ENCODE measurements at places on chromosomes 3 and 15.

GRCh38 chr15:44385344-44385942, 42.0 kb upstream of the CTDSPL2 start:
- no peak for DNase-seq

DNA sequence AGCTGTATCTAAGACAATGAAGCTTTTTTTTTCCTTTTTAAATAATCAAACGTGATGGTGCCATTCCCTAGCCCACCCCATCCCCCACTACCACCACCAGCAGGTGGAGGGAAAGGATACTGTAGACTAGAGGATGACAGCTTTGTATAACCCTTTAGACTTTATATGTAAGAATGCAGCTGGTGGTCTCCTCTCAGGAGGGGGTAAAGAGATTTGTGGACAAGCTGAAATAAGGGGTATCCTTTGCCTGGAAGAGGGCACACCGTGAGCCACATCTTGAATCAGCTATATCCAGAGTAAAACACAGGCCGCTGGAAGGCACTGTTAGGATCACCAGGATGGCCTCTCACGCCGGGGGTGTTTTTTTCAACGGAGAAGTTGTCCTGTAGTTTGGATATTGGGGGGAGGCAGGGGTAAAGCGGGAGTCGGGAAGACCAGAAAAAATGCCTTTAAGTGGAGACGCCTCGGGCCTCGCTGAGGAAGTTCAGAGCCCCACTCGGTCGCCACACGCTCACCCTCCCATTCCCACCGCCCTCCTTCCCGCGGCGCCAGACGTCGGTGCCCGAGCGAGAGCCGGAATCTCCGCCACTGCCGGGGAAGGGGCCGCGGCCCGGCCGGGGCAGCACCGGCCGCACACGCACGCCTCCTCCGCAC, 986 bp downstream of the KPNA4 start:
- no peak for DNase-seq

DNA sequence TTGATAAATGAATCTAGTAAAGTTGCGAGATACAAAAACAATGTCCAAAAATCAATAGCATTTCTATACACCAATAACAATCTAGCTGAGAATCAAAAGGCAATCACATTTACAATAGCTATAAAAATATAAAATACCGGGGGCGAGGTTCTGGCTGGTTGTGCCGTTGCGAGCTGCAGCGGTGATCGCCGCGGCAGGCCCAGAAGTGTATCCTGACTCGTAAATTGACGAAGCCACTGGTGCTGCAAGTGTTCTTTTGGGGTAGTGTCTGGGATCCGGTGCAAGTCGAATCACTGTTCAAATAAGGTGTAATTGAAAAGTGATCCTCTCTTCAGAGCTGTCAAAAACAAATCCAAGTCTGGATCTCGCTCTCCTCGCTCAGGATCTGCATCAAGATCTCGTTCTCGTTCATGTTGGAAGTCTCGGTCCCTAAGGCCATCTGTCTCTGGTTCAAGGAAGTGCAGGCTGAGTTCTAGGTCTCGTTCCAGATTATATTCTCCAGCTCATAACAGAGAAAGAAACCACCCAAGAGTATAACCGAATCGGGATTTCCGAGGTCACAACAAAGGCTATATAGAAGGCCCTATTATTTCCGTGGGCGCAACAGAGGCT, 80.1 kb upstream of the STT3B start:
- DNase-seq, result no peak

DNA sequence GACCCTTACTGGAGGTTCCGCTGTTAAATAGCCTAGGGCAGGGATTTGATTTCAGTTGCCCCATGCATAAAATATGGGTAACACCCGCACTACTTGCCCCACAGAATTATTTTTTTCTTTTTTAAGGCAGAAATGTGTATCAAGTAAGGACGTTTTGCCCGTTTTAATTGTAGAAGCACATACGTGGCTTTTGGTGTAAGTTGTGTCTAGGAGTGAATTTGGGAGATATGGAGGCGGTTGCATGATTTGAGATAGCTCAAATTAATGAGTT, 636 bp upstream of the LRRC58 start:
- DNase-seq, result no peak

- peak; percentile 62 for DNase-seq
These were observed 9.8 kb downstream of the P2RY14 start for GRCh38 chr3:151268267-151269235.

- DNase-seq, result no peak
These were observed 3.8 kb upstream of the PLXNA1 start for GRCh38 chr3:126979046-126979628.

DNA sequence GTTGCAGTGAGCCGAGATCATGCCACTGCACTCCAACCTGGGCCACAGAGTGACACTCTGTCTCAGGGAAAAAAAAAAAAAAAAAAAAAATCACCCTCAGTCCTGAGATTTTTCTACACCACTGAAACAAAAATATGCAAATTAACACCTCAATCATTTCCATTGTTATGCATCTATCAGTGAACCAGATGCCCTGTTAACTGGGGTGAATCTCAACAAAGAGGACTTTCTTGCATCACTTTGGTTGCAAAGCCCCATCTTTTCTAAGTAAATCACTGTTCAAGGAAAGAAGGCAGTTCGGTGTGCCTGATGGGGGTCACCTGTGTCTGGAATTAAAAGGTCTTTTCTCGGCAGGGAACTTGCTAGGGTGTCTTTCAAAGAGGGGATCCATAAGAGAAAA, 421.6 kb downstream of the EPHB1 start:
- no peak for DNase-seq

DNA sequence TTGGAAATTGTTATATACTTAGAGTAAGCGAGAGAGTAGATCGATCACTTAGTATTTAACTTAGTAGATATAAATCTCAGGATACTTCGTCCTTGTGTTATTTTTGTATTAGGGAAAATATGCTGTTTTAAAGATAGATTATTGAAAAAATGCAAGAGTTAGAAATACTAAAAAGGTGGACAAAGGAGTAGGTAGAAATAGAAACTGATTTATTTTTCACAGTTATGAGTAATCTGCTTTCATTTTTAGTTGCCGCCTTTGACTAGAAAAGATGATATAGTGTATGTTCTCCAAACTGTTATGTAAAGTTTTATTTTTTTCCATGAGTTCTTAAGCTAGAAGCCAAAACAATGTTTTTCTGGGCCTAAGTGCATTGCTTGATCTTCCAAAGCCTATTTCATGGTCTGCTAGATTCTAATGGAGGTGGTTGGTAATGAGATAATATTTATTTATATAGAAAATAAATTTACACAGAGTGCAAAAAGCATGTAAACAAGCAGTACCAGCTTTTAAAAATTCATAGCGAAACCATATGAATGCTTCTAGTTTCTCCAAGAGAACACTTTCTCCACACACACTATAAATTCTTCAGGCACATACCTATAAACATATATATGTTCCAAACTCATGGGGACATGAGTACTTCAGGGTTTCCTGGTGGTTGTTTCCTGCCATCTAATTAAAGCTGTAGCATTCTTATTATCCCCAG, 61.1 kb downstream of the DIPK2A start:
- DNase-seq, result peak; percentile 38

DNA sequence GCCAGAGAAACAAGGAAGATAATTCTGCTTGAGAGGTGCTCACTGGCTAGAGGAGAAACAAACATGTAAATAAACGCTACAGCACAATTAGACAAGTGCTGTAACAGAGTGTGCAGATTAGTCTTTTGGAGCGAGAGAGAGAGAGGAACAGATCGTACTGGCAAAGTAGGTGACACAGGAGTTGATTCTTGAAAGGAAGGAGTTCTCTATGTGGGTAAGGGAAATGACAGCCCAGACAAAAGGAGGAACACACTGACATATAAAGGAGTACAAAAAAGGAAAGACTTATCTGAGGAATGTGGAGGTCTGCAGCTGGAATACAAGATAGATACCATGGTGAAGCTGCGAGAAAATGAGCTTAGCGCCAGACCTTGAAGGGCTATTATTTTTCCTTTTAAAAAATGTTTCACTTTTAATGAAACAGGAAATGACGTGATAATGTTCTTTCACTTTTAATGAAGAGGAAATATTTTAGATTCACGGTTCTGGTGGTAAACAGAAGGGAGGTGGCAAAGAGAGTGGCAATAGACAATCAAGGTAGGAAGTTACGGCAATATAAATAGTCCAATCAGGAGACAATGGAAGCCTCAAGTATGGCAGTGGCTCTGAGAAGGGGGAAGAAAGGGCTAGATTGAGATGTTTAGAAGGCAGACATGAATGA, 202.9 kb downstream of the VPS13C start:
- peak; percentile 46 for DNase-seq
